Activated CD4-positive, alpha-beta T cell treated with anti-CD3 and anti-CD28 coated beads, Interleukin-2, amount 50 U/mL, for 16 hours (primary cell): ENCODE measurements at places on chromosomes 1 and 21.

DNA sequence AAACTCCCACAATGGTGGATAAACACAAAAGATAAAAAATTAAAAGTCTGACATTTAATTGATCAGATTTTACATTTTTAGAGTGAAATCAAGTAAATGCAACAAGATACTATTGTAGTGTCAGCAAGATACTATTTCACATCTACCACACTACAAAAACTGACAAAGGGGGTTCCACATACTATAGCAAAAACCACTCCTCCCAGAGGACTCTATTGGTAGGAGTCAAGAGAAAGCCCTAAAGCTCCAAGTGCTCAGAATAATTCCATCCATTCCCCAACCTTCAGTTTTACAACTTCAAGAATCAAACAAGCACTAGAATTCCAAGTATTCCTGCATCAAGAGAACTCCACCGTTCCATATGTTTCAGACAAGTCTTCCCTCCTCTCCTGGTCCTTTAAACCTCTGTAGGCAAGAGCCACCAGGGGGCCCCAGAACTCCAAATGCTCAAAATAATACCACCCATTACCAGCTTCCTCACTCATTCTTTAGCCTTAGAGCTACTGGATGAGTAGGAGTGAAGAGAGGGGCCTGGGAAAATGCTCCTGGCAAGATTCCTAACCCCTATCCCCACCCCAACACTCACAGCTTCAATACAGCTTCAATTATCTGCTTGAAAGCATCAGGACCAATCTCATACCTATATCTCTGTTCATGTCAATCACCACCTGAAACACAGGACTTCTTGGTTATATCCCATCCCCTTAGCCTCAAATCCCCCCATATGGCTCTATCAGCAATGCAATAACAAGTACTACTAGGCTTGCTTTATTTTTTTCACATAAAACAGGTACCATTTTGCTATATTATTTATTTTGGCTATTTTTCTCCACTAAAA, 9.9 kb downstream of the TOR1AIP2 start:
- DNase-seq, result peak; percentile 13

- no peak for DNase-seq
These were observed 71.2 kb upstream of the RGL1 start for GRCh38 chr1:183733715-183734114.

GRCh38 chr1:234835239-234835638, 225.3 kb upstream of the IRF2BP2 start:
- no peak for DNase-seq

GRCh38 chr1:84370266-84370665, 28.0 kb upstream of the DNASE2B start:
- no peak for DNase-seq

- no peak for DNase-seq
These were observed 11.6 kb downstream of the CD160 start for GRCh38 chr1:145730900-145731299.

DNA sequence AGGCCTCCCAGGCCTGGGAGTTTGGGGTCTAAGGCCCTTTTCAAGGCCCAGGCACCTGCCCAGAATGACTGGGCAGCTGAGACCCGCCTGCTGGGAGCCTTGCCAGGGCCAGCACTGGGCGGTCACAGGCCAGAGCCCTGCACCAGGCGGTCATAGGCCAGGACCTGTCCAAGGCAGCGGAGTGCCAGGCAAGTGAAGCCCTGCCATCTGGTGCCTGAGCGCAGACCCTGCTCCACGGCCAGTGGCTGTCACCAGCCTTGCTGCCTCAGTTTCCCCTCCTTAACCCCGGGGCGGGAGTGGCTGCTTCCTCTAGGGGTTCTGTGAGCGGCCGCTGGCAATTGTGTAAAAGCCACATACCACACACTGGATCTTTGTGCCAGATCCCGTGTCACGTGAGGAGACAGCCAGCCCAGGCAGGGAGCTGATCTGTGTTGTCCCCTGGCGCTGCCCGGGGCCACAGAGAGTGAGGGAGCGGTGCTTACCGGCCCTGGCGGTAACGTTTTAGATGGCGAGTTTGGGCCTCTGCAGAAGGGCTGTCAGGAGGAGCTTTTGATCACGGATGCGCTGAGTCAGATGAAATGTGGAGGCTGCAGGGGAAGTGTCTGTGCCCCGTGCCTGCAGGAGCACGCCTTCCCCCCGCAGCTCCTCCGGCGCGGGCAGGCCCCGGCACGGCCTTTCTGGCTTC, 4.6 kb downstream of the COL18A1 start:
- DNase-seq, result no peak

GRCh38 chr21:40041446-40041845, 174.2 kb downstream of the PCP4 start:
- DNase-seq, result no peak

GRCh38 chr1:4965346-4966075, 311.1 kb downstream of the AJAP1 start:
- no peak for DNase-seq

DNA sequence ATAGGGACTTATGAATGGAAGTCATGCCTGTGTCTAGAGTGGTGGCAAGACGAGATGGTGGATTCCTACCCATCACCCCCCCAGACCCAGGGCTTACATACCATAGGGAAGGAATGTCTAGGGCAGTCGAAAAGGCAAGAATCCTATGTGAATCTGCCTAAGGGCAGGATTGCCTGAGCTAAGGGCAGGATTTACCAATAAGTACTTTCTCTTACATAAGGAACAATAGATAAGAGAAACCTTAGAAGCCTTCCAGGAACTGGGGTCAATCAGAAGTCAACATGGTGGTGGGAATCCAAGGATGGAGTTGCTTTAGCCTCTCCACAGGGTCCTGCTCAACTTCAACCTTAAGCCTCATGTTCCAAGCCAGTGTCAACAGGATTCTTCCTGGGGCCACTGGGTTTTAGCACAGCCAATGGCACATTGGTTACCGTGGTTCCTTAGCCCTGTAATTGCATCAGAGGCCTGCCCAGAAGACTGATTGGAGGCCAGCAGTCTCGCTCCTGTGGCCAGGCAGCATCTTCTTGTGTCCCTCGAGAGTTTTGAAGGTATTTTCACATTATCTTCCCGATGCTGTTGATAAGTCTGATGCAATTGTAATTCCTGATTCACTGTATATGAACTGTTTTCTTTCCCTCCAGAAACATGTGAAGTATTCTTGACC, 20.7 kb downstream of the BACE2 start:
- no peak for DNase-seq

DNA sequence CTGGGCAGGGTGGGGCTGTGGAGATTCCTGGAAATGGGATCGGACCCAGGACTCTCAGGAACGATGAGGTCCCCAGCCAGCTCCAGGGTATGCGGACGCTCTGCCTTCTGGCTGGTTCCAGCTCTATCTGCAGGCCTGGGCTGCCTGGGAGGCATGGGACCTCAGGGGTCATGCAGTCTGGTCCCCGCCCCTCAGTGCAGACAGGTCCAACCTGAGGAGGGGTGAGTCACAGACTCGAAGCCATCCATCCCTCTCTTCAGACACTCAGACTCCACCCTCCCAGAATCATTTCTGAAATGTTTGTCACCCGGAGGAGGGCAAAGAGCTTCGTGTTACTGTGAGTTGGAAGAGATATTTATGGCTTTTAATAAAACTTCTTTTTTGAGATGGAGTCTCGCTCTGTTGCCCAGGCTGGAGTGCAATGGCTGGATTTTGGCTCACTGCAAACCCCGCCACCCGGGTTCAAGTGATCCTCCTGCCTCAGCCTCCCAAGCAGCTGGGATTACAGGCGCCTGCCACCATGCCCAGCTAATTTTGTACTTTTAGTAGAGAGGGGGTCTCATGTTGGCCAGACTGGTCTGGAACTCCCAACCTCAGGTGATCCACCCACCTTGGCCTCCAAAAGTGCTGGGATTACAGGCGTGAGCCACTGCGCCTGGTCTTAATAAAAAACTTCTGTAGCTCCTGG, 5.9 kb upstream of the MYOM3 start:
- no peak for DNase-seq

- peak; percentile 42 for DNase-seq
These were observed 18.4 kb downstream of the HHAT start for GRCh38 chr1:210347112-210347511.

- no peak for DNase-seq
These were observed 17.3 kb downstream of the DPH5 start for GRCh38 chr1:101008229-101008834.

- no peak for DNase-seq
These were observed 18.9 kb downstream of the LHX4 start for GRCh38 chr1:180248731-180249681.

DNA sequence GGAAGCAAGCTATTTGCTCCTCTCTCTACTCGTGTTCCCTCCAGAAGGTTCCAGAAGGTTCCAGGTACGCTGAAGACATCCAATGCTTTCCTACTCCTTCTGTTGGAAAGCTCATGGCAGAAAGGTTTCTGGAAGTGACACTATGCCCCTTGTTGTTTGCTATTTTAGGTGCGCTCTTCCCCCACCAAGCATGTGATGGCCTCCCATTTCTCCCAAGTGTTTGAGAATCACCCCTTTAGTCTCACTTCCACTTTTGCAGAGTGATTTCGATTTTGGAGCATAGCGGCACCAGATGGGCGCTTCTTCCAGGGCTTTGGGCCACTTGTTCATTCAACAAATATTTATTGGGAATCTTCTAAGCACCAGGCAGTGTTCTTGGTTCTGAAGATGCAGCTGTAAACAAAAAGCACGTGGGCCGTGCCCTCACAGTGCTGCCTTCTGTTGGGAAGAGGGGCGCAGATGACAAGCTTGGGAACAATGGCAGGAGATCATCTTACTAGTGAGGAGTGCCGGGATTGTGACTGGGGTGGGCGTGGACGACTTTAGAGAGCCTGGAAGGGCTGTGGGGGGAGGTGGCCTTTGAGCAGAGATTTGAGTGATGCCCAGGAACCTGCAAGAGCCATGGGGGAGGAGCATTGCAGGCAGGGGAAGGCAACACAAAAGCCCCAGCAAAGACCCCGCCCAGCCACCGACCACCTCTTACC, 43.0 kb upstream of the TARDBP start:
- DNase-seq, result no peak

GRCh38 chr1:91398291-91398690, 6.3 kb downstream of the HFM1 start:
- no peak for DNase-seq

DNA sequence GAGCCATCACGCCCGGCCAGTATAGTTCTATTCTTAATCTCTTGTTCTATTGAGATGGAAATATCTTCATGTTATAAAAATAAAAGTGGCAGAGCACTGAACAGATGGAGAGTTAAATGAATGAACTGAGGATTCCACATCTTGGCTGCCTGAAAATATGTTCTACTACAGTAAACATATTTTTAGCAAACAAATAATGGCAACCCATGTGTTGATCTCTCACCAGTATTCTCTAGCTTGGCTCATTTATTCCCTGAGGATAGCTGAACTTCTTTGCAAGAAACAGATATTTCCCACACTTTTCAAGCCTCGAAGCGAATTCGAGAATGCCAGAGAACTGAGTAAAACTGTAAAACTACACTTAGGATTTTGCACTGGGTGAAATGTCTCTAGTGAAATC, 58.9 kb downstream of the DIRAS3 start:
- no peak for DNase-seq

DNA sequence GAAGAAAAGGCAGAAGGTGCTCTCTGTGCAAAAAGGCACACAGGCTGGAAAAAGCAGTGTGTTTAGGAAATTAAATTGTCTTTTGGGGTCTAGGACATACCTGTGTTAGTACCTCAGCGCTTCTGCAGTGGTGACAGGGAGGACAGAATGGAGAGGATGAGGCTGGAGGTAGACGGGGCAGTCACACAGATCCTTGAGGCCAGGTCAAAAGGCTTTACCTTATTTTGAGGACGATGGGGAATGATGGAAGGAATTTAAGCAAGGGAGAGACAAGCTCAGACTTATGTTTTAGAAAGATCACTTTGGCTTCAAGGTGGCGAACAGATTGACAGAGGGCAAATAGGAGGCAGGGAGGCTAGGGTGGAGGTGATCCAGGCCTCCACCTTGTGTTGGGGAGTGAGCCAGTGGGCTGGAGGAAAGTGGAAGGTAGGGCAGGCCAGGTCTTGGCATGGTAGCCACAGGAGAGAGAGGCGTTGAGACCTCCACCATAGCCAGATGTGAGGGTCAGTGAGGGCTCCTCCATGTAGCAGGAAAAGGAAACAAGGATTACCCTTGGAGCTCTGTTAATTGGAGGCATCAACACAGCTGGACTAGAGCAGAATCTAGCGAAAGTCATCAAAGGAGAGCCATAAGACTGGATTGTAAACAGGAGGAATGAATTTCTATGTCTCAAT, 4.2 kb downstream of the CYP4B1 start:
- DNase-seq, result no peak

DNA sequence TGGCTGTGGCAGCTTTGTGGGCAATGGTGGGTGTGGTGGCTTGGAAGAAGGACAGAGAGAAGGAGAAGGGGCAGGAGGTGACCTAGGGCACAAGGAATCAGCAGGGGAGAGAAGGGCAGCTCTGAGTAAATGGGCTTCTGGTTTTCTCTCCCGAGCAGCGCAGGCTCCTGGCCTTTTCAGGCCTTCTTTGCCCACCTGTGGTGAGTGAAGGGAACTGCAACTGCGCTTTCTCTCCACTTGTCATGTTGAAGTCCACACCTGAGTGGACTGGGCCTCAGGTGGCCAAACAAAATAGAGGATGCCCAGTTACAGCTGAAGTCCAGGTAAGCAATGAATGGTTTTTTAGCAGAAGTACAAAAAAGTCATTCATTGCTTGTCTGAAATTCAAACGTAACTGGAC, 29.4 kb upstream of the KCNA10 start:
- peak; percentile 10 for DNase-seq

GRCh38 chr1:165173818-165174217, 182.7 kb downstream of the LMX1A start:
- no peak for DNase-seq

- no peak for DNase-seq
These were observed 39.7 kb downstream of the NME7 start for GRCh38 chr1:169327875-169328274.

GRCh38 chr1:197799271-197799670, 24.0 kb upstream of the DENND1B start:
- DNase-seq, result no peak

DNA sequence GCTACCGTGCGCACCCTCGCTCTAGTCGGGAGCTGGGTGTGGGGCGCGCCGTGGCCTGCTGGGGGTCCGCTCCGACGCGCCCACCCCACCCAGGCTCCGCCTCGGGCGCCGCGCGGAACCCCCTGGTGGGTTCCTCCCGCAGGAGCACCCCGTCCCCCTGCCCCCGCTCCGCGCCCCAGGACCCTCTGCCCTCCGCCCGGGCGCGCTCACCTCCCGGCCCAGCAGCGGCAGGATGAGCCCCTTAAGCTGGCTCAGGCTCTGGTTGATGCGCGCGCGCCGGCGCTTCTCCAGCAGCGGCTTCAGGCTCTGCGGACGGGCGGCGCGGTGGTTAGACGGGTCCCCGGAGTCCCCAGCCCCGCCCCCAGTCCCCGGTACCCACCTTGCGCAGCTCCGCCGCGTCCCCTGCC, 319 bp downstream of the HES2 start:
- no peak for DNase-seq

- DNase-seq, result no peak
These were observed 9.4 kb downstream of the PEA15 start for GRCh38 chr1:160214481-160215140.

DNA sequence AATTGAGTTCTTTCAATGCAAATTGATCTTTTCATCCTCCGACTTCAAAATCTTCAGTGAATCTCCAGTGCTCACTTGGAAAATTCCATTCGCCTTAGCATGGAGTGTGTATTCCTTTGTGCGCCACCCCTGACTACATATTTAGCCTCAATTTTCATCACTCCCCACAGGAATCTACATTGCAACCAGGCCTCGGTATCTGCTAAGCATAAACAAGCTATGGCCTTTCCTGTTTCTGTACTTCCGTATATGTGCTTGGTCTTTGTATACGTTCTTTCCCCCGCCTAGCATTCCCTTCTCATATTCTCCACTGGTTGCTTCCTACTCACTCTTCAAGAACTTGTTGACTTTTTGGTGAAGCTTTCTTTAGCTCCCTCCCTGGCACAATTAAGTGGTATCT, 470.8 kb downstream of the LMO4 start:
- DNase-seq, result no peak

- no peak for DNase-seq
These were observed 30.7 kb downstream of the EVI5 start for GRCh38 chr1:92754000-92754718.
